Esophagus mucosa (tissue), 1 donor: ENCODE measurements at places on chromosomes 4 and X. TPM values are rescaled to one million over a fixed set of nuclear protein-coding genes. Genes with fewer than 3 reads are reported as not detected.

The GSPT2 gene
- total RNA-seq, result 1.6 TPM

The POU4F2 gene
- not detected for total RNA-seq

The IQCM gene
- not detected for total RNA-seq

The MND1 gene
- total RNA-seq, result 4.4 TPM

The PPEF2 gene
- not detected for total RNA-seq

The BMP3 gene
- 0.28 TPM for total RNA-seq

The ENOPH1 gene
- 22.4 TPM for total RNA-seq

The AVPR2 gene
- total RNA-seq, result 0.20 TPM
